Glutamatergic neuron (in vitro differentiated cells): ENCODE measurements at places on chromosomes 12 and 14.

DNA sequence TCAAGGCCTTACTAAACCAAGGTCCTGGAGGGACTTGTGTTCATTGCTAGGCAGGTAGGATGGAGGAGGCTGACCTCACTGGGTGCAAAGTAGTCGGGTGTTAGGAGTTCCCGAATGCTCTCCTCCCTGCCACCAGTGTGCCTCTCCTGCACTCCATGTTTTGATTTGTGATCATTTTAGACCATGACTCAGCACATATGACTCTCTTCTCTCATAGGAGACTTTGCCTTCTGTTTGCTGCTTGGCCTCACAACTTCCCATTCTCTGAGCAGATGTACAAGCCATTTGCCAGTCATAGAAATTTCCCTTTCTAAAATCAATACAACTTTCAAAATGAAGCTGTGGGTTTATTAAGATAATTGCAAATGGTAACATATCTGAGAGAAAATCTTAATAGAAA is 46.6 kb upstream of the LRIG3 start:
- DNase-seq, result no peak

DNA sequence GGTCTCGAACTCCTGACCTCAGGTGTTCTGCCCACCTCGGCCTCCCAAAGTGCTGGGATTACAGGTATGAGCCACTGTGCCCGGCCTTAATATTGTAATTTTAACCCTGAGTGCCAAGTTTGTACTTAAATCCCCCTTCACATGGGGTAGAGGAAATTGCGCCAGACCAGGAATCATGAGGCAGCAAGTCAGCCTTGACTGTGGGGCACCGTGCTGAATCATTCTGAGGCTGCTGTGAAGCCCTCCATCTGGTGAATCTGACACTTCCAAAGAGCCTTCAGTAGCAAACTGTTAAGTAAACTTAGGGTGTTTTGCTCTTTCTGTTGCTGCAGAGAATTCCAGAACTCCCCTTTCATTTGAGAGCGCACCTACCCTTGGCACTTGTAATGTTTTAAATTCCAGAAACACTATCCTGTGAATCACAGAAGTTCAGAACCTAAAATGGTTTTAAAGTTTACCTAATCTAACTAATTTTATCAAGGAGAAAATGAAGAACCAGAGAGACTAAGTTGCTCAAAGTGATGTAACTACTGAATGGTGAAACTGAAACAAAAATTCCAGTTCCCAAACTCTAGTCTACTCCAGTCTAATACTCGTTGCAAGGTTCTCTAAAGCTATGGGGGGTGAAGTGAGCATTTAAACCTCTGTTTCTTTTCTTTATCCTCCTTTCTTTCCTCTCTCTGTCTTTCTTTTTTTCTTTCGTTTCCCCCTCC is 7.5 kb downstream of the HEBP1 start:
- no peak for DNase-seq

DNA sequence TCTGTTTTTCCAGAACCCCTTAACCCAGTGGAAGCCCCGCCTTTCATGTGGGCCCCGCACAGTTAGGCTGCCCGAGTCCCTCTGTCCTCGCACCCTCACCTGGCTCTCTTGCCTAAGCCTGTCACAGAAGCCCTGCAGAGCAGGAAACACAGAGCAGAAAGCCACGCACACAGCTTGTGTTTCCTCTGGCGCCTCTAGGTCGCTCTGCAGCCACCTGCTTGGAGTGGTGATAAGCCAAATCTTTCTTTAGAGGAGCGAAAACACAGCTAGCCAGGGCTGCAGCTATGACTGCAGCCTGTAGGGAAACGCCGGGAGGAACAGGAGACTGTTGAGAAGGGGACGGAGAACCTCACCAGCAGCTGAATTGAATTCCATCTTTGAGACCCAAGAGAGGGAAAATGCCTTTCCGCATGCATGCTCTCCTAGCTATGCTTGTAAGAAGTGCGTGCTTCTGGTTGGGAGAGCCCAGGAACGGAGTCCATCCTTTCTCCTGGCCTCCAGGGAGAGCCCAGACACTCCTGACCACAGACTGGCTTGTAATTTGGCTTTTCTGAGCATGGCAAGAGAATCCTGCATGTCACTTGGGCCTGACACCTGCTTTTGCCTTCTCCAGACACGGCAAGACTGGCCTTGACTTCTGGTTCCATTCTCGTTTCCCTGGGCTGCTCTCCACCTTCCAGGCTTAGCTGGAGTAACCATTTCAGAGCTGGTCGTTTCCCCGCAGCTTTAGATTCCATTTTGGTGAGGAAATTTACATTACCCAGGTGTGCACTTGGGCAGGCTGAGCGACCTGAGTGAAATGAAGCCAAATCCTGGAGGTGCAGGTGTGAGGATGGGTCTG is 301.6 kb downstream of the CACNA1C start:
- DNase-seq, result no peak

DNA sequence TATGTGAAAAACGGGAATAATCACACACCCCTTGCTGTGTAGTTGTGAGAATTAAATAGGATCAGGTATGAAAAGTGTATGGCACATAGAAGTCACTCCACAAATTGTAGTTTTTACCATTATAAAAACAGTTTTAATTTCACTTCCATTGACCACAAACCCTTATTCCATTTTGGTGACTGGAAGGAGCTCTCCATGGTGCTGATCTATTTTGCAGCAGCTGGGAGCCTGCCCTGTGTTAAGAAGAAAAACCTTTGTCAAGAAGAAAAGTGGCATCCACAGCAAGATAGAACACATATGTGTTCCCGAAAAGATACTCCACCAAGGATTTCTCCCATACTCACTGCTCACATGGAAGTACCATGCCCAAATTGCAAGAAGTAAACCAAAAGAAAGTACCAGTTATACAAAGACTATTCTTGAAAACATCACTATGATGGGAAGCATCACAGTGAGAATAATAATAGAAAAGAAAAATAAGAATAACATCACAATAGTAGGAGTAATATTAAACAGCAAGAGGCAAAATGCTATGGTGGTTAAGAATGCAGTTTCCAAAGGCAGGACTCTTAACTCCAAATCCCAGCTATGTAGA is 58.7 kb downstream of the TUNAR start:
- DNase-seq, result no peak

DNA sequence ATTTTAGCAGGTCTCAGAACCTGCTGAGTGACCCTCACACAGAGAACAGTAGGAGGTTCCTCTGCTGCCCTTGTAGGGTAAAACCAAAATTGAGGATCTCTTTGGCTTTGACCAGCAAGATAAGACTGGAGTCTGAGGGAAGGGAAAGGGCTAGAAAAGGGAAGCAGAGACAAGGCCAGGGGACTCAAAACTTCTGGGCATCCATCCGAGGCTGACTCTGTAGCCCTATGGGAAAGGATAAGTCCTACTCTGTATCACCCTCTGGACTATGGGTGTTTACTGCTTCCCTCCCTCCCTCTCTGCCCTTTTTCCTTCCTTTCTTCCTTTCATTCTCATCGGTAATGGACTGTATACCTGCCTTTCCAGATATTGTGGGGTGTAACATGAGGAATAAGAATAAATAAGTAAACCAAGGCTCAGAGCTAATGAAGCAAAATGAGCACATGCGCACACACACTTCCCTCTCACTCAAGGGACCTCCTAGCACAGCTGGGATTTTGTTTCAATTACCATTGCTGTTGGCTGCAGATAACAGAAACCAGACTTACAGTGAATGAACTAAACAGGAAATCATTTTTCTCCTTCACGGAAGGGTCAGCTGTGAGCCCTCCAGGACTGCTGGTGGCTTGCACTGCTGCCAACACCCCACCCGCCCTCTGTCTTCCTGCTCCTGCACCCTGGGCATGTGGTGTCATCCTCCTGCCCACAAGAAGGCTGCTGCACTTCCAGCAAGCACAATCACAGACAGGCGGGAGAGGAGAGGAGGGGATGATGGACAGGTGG is 404.4 kb upstream of the CCDC196 start:
- no peak for DNase-seq

- no peak for DNase-seq
These were observed 28.8 kb downstream of the VCPKMT start for GRCh38 chr14:50087341-50088116.

- no peak for DNase-seq
These were observed 113.5 kb downstream of the MIPOL1 start for GRCh38 chr14:37311252-37311651.

- DNase-seq, result no peak
These were observed 855.0 kb upstream of the TMEM132C start for GRCh38 chr12:127411981-127412380.

- no peak for DNase-seq
These were observed 15.5 kb upstream of the CCER1 start for GRCh38 chr12:90970471-90970870.

DNA sequence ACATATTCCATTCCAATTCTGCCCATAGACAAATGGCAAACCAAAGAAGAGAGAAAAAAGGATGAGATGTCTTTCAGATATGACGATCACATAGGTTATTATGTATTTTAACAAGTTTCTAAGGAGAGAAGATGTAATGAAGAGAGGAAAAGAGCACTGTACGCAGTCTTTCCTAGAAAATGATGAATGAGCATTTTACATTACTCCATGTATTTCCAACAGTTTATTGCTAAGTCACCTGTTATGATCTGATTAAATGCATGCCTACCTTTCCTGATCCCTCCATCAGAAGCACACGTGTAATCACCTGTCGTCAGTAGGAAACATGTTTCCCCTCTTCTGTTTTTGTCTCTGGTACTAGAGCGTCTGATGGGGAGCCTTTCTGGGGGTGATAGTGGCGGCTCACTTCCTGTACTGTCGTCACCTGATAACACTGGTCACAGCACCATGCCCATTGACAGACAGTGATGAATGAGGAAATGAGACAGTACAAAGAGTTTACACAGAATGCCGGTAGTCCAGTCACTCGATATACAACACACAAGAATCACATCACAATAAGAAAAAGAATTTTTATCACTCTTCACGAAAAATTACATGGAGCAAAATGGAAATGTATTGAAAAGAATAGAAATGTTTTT is 161.6 kb downstream of the KCNC2 start:
- no peak for DNase-seq

DNA sequence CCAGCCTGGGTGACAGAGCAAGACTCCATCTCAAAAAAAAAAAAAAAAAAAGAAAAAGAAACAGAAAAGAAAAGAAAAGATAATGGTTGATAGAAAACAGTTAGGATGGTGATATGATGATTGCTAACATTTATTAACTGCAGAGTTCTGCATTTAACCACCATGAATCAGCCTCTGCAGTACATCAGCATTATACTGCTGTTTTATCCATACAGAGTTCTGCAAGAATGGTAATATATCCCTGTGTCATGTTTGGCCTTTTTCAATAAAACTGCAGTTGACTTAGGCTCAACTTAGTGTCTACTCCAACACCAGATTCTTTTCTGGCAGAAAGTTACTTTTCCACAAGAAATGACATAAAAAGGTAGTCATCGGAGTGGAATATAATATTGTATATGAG is 62.6 kb downstream of the DUSP6 start:
- no peak for DNase-seq

DNA sequence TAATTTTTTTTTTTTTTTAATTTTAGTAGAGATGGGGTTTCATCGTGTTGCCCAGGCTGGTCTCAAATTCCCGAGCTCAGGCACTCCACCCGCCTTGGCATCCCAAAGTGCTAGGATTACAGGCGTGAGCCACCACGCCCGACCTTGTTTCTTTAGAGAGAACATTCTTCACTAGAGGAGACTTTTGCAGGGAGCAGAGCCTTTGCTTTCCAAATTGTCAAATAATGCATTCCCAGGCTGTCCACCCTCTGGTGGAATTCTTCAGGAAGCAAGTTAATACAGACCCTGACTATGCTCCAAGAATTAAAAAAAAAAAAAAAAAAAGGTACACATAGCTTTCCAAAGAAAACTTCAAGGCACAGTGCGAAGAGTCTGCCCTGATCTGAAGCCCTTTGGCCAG is 6.8 kb downstream of the ALDH1L2 start:
- DNase-seq, result no peak

- peak; percentile 71 for DNase-seq
These were observed 8.7 kb downstream of the PHB2 start for GRCh38 chr12:6961695-6962284.

DNA sequence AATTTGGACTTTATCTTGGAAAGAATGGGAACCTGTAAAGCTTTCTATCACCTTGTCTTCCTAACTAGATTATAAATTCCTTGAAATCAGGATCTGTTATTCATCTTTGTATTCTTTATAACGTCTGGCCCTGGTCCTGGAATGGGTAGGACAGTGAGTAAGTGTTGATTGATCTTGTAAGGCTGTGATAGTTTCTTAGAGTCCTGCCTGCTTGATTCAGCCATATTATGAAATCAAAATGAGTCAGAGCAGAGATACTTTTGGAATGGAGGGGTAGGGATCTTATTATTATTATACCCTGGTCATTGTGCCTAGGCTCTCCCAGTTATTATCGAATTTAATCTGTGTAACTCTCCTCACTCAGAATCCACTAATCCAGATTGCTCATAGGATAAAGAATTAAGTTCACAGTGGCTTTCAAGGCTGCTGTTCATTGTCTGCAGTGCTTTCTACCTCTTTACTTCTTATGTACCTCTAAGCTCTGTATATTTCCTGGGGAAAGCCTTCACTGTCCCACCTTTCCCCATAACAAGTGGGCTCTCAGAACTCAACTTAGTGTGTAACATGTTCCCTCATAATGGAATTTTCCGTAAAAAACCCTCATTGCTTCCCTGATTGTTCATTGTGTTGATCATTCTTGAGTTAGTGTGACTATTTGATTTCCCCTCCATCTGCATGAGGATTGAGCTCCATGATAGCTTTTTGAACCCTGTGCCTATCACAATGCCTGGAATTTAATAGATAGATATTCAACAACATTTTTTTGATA is 93.3 kb downstream of the DAAM1 start:
- no peak for DNase-seq

- no peak for DNase-seq
These were observed 149.2 kb upstream of the FBXO33 start for GRCh38 chr14:39581474-39581873.

DNA sequence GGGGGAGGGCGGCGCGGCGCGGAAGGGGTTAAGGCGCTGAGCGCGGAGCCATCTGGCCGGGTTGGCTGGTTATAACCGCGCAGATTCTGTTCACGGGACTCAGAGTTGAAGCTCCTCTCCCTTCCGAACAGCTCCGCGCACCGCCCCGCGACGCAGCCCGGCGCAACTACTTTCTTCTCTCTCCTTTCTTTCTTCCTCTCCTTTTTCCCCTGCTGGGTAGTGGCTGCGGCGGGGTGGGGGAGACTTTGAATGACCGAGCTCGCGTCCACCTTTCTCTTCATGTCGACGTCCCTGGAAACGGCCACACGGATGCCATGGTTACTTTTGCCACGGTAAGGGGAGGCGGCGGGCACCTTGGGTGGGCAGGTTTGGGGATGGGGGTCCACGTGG is at the start of gene NTF3:
Gene NTF3 (plus strand): TSS at position 98 of the 390 bp plus-strand sequence. CDS start 217 bp downstream, at position 315.
- peak; percentile 53 for DNase-seq

GRCh38 chr12:127620735-127621355 is 646.1 kb upstream of the TMEM132C start:
- DNase-seq, result no peak

GRCh38 chr14:35068238-35069012 is 22.4 kb downstream of the FAM177A1 start:
- no peak for DNase-seq

DNA sequence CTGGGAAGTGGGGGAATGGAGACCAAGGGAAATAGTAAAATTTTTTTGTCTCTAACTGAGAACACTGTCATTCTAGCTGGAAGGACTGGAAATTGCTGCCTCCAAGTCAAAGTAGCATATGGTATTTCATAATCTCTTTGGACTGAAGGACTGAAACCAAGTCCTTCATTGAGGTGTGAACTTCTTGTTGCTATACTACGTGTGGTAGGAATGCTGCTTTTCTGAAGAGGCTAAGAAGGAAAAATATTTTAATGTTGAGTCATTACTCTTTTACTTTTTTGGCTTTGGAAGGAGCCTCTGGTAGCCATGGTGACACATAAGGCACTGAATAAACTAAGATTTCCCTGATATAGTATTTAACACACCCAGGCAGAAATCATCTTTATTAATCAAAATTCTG is 465.4 kb downstream of the NPAS3 start:
- DNase-seq, result no peak

- DNase-seq, result no peak
These were observed 642.3 kb downstream of the RPS29 start for GRCh38 chr14:48943913-48944312.
